Jurkat, Clone E6-1 (cell line): ENCODE measurements at places on chromosomes 2 and 18.

GRCh38 chr2:28423856-28424605 lies 31.4 kb downstream of the FOSL2 start:
- peak; percentile 52 for DNase-seq

DNA sequence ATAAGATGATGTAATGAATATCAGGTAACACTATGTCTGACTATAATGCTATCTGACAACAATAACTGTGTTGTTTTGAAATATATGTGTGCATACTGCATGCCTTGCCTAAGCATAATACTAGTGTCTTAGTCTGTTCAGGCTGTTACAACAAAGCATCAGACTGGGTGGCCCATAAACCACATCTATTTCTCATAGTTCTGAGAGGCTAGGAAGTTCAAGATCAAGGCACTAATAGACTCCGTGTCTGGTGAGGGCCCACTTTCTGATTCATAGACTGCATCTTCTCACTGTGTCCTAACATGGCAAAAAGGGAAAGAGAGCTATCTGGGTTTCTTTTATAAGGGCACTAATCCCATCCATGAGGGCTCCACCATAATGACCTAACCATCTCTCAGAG lies 80.1 kb downstream of the SUCLG1 start:
- DNase-seq, result no peak

- DNase-seq, result no peak
Measured at GRCh38 chr18:25047983-25048382, 304.0 kb downstream of the ZNF521 start.

DNA sequence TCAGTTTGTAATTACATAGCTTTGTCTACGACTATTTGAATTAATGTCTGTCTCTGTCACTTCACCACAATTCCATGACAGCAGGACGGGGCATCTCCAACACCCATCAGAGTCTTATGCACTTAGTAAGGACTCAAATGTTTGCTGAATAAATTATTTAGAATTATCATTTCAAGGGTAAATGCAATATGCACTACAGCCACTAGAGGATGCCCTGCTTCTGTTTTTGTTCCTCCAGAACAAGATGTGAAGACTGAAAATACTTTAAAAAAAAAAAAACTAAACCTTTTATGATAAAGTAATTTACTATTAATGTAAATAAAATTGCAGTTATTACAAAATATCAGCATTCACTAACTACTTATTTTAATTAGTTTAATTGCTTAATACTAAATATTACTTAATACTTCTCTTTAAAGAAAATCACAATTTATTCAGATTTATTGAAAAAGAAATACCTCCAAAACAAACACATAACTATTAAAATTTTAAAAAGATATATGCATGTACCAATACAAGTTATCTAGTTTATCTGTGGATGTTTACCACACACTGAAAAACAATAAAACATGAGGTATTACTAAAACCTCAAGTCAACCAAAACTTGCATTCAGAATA lies 3.2 kb downstream of the PIGN start:
- peak; percentile 59 for DNase-seq

DNA sequence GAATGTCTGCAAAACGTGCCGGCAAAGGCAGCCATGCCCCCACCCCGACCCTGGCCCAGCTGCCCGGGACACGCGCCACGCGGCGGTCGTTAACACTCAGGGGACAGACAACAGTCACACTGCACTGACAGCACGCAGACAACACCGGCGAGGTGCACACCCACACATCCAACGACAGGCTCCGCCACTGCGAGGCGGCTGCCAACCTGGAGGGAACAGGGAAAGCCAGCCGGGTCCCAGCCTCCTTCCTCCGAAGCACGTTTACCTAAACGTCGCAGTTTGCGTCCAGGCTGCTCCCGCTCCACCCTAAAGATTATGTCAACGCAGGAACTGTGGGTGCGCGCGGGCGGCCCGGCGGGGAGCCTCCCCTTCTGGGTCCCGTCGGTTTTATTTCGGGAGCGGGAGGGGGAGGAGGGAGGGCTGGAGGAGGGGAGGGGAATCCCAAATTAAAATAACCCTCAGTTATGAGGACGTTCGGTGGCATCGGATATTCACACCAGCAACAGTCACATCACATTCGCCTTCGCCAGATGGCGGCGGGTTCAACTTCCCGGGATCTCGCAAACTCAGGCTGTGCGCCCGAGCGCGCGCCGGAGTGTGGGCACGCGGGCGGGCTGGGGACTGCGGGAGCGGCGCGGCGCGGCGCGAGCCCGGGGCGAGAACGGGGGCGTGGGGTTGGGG lies 644 bp downstream of the PTGR3 start:
- no peak for DNase-seq

DNA sequence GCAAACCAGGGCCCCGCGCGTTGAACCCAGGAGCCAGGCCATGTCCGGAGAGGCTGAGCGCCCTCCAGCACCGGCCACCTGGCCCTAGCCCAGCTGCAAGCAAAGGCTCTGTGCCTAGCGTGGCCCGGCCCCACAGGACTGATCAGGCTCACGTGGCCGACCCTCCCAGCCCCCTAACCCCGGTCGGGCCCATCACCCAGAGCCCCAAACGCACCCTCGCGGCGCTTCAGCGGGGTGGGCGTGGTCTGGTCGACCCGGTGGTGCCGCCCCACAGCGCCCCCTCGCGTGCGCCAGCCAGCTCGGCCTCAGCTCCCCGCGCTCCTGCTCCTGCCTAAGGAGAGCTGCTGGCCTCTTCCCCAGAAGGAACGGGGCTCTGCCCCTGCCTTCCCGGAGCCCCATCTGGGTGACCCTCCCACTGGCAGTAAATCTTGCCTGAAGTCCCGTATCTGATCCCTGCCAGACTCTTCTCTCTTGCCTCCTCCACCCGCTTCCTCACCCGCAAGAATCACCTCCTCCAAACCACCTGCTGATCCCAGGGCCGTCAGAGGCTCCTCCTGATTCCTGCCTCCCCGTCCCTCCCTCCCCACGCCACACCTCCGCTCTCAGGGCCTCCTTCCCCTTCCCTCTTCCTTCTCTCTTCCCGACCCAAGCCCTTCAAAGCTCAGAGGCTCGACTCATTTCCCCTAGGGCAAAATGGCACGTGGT lies 12.3 kb upstream of the TEX51 start:
- DNase-seq, result peak; percentile 23

DNA sequence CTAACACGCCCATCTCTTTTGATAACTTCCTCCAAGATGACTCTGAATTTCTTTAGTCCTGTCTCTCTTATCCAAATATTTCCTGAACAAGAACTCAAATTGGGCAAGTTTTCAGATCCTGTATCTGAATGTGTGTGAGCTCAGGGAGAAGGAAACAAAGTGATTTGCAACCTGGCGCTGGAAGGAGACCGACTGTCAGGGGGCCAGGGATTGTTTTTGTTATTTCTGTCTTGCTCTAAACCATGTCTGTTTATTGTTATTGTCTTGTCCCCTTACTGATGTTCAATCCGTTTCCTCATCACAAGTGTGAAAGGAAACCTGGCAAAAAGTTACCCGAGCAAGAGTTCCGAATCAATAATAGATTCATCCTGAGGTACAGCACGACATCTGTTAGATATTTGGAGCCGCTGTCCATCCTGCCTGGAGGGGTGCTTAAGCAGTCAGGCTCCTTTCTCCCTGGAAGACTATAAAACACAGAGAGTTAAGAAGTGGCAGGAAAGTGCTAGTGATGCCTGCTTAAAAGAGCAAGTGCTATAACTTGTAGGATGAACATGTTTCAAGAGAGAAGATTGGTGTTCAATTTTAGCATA lies 132.5 kb upstream of the OSR1 start:
- DNase-seq, result no peak

DNA sequence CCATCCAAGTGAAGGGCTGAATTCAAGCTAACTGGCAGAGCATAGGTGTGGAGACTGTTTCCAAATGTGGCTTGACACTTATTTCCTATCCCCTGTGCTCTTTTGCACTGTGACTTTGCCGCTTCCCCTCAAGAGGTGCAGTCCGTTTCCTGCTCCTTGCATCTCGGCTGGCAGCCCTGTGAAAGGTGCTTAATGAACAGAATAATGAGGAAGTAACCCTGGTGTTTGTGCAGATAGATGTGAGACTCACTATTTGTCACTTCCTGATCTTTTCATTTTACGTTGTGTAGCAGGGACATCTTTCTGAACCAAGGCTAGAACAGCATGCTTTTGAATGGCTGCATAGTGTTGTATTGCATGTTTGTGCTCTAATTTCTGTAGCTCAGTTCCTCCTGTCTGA lies 60.8 kb downstream of the CEP192 start:
- DNase-seq, result no peak

- no peak for DNase-seq
Measured at GRCh38 chr2:142873831-142874287, 3.6 kb upstream of the KYNU start.

DNA sequence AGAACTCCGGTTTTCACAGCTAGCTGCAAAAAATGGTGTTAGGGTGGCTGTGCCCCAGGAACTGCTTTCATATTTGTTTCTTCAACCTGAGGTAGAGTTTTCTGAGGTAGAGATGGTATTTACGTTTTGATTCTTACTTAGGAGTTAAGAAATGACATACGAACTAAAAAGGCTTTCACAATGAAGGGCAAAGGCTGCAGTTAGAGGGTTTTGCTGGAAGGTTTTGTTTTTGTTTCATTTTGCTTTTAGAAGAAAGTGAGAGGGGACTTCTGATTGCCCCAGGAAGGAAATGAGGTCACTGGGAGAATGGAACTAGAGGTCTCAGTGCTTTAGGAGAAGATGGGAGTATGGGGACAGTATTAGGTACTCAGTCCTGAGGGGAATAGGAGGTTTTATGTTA lies 15.5 kb downstream of the CDCA7 start:
- DNase-seq, result no peak
